Immature natural killer cell (primary cell): ENCODE measurements at places on chromosomes 7 and 10.

DNA sequence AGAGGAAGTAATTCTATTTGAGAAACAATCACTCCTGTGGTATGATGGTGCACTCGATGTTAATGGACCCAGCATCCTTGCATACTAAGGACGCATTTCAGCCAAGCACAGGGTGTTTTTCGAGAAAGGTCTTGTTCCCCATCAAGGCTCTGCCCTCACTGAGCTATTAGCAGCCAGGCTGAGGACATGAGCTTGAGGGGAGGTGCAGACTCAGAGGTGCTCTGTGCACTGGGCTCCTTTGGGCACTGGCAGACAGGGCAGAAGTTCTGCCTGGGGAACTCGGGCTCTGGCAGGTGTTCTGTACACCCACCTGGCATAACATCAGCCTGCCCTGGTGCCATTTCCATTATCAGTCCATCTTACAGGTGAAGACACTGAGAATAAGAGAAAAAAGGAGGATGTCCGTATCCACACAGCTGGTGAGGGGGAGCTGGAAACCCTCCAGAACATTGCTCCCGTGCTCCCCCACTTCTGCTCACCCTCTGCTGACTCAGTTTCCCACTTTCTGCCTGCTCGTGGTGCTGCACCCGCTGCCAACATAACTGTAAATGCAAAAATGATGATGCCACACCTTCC lies 92.7 kb upstream of the RET start:
- no peak for DNase-seq

GRCh38 chr7:123674399-123675180 lies 18.9 kb downstream of the LMOD2 start:
- DNase-seq = no peak

- DNase-seq = peak; percentile 85
These were observed 28.5 kb downstream of the CYP2W1 start for GRCh38 chr7:1011297-1012003.

GRCh38 chr10:18214691-18215563 lies 74.7 kb downstream of the CACNB2 start:
- no peak for DNase-seq

DNA sequence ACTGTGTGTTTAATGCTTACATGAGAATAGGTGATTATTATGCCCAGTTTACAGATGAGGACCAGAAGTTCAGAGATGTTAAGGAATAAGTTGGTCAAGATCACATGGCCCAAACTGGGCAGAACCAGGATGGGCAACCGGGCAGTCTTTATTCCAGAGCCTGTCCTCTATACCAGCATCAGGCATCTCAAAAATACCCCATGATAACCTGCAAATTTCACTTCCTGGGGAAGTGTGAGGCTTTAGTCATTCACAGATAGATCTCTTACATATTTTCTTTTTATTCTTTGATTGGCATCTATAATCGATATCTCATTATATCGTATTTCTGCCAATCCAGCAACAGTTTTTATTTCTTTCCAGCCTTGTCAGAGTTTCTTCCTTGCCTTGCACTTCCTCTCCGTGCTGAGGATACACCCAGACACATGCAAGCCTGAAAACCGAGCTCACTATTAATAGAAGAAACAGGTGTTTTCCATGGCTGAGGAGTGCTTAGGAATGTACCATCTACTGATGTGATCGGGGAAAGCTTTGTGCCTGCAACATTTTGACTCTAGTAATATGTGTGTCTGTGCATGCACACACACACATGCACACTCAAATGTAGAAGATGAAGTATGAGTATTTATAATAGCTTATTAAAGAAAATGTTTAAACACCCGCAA lies 82.4 kb downstream of the CREM start:
- DNase-seq = no peak

DNA sequence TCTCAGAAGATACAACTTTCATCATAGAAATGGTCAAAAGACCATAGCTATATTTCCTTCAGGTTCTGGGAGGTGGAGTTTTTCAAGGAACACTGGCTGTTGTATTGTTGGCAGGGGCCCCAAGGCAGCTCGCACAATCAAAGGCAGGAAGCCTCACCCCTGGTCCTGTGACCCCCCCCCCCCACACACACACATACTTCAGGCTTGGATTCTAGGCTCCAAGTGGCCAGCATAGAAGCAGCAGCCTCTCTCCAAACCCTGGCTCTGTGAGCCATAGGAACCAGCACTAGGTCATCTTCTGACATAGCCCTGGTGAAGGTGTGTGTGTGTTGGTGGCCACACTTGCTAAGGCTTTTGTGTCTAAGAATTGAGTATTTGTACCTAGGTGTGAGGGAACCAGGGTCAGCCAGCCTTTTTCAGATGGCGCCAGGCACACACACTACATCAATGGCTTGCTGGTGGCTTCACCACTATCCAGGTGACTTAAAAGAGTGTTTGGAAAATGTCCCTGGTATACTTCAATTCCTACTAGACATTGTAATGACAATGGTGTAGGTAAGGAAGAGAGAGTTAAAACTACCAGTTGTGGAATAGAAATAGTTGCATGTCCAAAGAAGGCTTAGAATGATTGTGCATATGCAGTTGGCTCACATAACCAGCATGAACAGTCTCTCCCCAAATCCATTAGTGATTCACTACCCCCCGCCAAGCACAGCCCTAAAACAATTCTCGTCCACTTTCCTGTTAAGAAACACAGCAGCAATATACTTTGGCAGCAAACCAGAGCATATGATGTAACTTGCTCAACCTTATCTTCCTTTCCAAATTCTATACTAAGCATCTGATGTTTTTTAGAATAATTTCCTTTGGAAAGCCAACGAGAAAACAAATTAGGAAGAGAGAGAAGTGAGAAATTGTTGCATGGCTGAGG lies 91.3 kb downstream of the AVL9 start:
- DNase-seq = no peak

- peak; percentile 7 for DNase-seq
These were observed 32.8 kb upstream of the PHF14 start for GRCh38 chr7:10940704-10941355.

DNA sequence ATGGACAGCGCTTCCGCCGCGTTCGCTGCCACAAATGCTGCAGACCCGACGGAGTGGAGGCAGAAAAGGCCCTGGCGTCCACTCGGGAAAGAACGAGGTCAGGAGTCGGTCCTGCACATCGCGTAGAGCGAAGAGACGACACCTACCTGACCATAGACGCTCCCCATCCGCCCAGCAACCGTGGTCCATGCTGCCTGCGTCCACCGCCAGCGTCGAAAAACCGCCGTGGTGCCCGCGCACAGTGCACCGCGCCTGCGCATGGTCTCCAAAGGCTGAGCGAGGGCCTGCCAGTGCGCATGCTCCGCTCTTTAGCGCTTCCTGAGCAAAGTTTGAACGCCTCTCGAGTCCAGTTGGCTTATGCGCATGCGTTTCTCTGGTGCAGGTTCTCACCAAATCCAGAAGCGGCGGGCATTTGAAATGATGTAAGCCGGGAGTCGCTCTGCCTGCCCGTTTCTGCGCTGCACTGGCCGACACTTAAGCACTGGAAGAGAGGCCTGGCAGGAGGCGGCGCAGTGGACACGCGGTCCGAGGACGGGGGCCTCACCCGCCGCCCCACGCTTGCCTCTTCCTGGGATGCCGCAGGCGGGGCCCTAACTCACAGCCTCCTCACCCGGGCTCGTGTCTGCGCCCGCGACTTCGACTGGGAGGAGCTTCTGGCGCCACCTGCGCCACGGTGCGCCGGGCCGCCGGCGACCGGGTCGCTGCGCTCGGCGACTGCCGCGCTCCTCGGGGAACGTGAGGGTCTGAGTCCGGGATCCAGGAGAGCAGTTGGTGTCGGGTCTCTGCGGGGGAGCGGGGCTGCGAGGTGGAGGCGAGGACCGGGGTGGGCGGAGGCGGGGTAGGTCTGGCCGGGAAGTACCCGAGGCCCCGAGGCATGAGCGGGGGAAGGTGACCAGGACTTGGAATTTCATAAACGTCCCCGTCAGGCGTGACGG lies at the start of gene FAM24B:
TSS of gene FAM24B (minus strand) at position 243 of the 935 bp plus-strand sequence. CDS start 29,066 bp downstream, outside the sequence.
- DNase-seq = peak; percentile 94

DNA sequence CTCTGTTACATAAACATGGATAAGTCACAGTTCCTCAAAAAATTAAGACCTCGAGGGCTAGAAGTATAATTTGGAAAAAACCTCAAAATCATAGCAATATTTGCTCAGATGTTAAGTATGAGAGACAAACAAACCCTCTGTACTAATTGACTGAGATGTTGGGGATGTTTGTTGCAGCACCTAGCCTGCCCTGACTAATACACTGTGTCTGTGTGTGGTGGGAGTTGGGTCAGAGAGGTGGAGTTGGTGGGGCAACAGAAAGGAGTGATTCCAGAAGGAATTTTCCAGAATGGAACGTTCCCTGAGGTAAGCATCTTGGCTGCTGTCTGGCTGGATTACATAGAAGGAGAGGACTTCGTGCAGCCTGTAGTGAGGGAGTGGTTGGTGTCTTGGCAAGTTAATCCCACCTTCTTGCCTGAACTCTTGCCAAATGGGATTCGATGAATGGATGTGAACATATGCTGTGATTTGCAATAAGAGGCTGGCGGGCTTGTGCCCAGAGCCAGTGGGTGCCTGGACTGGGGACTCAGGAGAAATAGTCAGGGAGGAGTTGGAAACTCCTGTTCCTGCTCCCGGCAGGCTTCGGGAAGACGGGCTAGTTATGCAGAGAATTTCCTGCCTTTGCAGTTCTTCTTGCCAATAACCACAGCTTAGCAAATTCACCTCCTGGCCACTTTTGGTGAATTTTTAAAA lies 9.3 kb upstream of the FAM180A start:
- DNase-seq = no peak

- DNase-seq = no peak
These were observed 122.2 kb downstream of the TSPAN12 start for GRCh38 chr7:120735791-120736190.

GRCh38 chr7:18671176-18671575 lies 175.6 kb downstream of the HDAC9 start:
- no peak for DNase-seq

GRCh38 chr10:43737003-43737402 lies 88.3 kb upstream of the ZNF32 start:
- DNase-seq = no peak

GRCh38 chr10:119243967-119244366 lies 36.6 kb downstream of the GRK5 start:
- no peak for DNase-seq

- no peak for DNase-seq
These were observed 41.1 kb downstream of the PTPRZ1 start for GRCh38 chr7:121913947-121914675.

DNA sequence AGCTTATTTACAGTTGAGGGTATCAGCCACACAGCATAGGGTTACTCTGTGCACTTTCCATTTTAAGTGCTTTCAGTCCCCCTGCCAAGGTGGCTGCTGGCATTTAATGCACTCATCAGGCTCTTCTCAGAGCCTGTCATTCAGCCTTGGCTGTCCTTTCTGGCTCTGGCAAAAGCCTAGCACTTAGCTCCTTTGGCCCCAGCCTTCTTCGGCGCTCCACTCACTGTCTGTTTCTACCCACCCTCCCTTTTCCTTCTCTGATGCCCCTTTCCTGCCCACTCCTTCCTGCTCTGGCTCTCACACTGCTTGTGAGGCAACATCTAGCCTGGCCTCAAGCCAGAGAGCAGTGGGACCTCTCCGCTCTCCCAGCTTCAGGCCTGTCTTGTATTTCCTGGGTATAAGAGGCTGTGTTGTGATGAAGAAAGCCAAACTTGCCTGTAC lies 60.2 kb downstream of the WIPF3 start:
- DNase-seq = no peak

DNA sequence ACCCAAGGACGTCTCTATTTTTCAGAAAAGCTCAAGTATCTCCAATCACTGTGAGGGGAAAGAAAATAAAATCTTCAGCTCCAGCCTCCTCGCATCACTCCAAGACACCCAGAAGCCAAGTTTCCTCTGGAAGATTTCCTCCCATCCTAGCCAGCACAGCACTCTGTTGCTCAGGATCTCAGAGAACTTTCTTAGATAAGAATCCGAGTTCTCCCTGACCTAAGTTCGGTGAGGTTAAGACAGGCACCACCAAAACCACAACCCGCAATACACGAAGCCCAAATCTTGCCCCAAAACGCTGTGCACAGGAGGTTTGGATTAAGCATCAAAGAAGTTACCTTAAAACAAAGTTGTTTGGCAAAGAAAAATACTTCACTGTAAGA lies 4.2 kb downstream of the FAM53B start:
- DNase-seq = no peak
